CD4-positive, alpha-beta T cell treated with Interleukin-6 for 4 hours (primary cell): ENCODE measurements at places on chromosomes 2 and 18.

GRCh38 chr2:73177645-73178255 lies 24.6 kb upstream of the NOTO start:
- DNase-seq = no peak

GRCh38 chr2:160751021-160751420 lies 257.4 kb upstream of the RBMS1 start:
- DNase-seq = no peak

- DNase-seq = no peak
These were observed 95.8 kb downstream of the SLC25A12 start for GRCh38 chr2:171798156-171798820.

DNA sequence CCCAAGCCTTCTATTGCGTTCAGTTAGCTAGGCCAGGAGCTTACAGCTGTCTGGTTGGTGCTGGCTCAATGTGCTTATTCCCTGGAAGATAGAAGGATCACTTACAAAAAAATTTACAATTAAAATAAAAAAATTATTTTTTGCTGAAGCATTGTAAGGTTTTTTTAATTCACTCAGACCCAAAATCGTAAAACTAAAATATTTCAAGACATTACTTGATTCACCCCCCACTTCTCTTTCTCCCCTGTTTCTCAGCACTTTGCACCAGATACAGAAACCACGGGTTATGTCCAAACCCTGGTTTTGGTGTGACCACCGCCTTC lies 911 bp upstream of the PTPRM start:
- no peak for DNase-seq

DNA sequence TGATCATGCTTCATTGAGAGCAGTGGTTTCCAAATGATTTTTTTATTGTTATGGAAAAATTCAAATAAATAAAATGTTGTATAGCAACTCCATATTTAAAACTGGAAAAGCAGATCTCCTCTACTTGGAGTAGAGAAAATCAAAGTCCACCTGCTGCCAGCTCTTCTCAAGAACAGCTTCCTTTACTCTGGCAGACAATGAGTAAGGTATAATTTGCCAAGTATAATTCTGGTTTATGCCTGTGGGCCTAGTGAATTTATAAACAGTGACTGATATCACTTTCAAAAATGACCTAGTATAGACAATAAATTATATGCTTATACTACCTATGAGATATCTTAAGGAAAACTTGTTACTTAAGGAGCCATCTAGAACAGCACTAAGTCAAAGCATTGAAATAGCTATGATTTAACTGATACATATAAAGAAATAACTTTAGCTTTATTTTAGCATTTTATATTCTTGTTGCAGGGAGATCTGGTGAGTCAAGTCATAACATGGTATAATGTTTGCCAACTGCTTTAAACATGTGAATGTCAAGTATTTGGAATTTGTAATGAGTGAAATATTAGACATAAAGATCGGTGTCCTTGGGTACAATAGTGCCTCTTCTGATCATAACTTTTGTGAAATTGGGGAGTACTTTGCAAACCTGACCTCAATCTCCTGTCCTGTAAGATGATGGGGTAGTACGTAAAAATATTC lies 1389.1 kb upstream of the PIK3C3 start:
- DNase-seq = no peak

DNA sequence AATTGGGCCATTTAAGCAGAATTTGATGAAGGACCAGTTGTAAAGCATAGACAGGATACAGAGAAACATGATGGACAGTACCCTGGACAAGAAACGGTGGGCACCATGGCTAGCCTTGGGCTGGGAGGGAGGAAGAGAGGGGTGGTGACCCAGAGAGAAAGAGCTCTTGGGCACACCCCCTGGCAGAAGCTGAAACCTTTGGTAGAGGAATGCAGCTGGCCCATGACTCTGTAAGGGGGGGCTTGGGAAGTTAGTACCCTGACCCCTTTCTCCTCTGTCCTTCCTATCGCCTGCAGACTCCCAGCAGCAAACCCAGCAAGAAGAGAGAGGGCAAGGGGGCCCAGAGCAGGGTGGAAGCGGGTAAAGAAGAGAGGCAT lies 32.6 kb downstream of the MRPL44 start:
- DNase-seq = no peak

DNA sequence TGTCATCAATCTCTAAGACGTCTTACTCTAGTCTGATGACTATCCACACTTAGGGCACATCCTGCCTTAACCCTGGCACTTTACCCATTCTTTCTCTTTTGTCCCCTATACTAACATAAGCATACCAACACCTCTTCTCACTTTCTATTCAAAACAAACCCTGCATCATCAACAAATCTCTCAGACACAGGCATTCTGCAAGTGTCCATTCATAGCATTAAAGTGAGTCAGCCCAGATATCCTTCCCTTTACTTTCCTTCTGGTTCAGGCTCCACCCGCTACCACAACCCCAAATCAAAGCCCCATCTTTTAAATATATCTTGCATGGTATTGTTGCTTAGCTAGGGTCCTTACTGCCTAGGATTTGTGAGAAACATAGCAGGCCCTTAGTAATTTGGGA lies 3.8 kb downstream of the GRB14 start:
- DNase-seq = no peak

GRCh38 chr2:109129921-109130722 lies 1.1 kb downstream of the SH3RF3 start:
- peak; percentile 35 for DNase-seq

GRCh38 chr2:112604952-112605351 lies 20.5 kb downstream of the CHCHD5 start:
- no peak for DNase-seq

- DNase-seq = no peak
These were observed 181.3 kb downstream of the PTPRM start for GRCh38 chr18:7748251-7749007.

- DNase-seq = no peak
These were observed 821.2 kb upstream of the ID2 start for GRCh38 chr2:7860693-7861092.

GRCh38 chr2:219714681-219715400 lies 87.4 kb downstream of the SLC4A3 start:
- DNase-seq = no peak

GRCh38 chr2:178258916-178259315 lies 64.6 kb downstream of the OSBPL6 start:
- no peak for DNase-seq

DNA sequence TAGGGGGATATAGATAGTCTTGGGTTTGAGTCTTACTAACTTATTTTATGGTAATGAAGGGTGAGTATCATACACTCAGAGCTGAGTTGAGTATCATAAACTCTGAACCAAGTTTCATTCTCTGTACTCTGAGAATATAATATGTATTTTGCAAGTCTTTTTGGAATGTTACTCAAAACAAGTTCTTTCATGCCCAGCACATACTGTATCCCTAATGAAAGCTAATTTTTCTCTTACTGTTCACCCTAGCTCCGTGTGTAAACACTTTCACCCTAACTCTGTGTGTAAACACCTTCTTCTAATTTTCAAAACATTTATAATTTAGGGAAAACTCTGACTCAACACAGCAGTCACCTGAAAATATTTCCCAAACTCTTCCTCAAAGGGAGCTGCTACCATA lies 29.7 kb upstream of the CHST9 start:
- no peak for DNase-seq

DNA sequence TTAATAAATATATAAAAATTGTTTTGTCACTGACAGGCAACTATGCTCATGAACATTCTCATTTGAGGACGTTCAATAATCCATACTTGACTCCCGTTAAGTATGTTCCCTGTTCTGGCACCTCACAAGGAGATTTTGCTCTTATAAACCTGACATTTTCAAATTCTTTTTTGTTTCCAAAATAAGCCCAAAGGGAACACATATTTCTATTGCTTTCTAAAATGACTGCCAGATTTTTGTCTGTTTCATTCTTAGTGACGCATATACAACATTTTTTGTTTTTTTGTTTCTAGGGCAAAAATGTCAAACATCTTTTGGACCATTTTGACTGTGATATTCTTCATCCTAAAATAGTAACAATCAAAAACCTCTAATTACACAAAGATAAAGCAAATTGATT lies 50.5 kb downstream of the CYTIP start:
- DNase-seq = no peak

DNA sequence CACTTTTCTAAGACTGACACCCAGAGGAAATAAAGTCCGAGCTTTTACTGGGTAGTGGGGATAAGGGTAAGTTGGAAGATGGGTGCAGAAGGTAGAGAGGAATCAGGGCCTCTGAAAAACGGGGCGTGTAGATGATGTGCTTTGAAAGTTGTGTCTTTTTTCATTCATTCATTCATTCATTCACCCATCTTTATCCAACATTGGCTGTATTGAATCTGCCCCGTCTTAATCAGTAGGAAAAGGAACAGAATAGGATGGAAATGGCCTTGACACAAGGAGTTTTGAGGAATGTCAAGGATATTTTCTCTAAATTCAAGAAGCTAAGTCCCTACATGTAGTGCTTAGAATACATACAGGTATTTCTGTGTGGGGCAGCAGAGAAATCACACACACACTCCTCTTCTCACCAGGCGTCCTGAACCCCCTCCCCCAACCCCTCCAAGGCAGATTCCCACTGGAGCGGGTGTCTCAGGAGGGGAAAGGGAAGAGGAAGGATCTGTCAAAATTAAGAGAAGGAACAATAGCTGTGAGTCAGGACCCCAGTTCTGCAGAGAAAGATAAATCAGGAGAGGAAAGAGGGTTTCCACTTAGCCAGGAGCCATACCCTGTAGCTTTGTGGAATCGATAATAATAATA lies 13.9 kb downstream of the DYSF start:
- DNase-seq = no peak

- no peak for DNase-seq
These were observed 256.4 kb downstream of the BCL2 start for GRCh38 chr18:63063171-63063570.

- DNase-seq = peak; percentile 9
These were observed 55.7 kb downstream of the NPAS2 start for GRCh38 chr2:100875516-100876230.

- DNase-seq = no peak
These were observed 115.3 kb upstream of the STPG4 start for GRCh38 chr2:47270421-47270820.

- DNase-seq = no peak
These were observed 40.0 kb downstream of the FAM228A start for GRCh38 chr2:24214880-24215279.

DNA sequence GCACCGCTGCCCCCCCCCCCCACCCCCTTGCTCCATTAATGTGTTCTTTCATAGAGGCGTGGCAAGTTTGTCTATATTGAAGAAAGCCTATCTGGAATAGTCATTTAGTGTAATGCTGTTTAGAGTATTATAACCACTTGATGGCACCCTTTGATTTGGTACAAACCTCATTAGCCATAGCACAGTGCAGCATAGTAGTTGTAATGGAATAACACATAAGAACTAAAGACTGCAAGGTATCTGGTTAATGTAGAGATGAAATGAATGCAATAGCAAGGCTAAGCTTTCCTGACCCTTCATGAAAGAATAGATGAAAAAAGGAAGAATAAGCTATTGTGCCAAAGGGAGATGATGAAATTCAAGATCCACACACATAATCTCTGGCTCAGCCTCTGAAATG lies 81.9 kb downstream of the EHBP1 start:
- DNase-seq = no peak

GRCh38 chr2:222038067-222038802 lies 260.6 kb downstream of the PAX3 start:
- no peak for DNase-seq

GRCh38 chr2:15615301-15615920 lies 23.7 kb downstream of the DDX1 start:
- no peak for DNase-seq

- DNase-seq = no peak
These were observed 3.0 kb upstream of the SULT1C3 start for GRCh38 chr2:108236676-108237335.

- DNase-seq = peak; percentile 75
These were observed 18.2 kb upstream of the TMEM247 start for GRCh38 chr2:46461011-46461674.

DNA sequence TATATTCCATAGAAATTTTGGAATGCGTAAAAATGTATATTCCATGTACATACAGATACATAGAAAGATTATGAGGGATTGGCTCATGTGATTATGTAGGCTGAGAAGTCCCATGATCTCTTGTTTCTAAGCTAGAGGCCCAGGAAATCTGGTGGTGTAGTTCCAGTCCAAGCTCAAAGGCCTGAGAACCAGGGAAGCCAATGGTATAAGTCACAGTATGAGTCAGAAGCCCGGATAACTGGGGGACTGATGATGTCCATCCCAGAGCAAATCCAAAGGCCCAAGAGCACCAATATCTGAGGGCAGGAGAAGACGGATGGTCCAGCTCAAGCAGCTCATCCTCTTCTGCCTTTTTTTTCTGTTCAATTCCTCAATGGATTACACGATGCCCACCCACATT lies 385.0 kb upstream of the KLHL29 start:
- DNase-seq = no peak

- DNase-seq = no peak
These were observed 33.9 kb upstream of the COBLL1 start for GRCh38 chr2:164875334-164876205.

GRCh38 chr18:59461171-59461570 lies 102.1 kb upstream of the LMAN1 start:
- no peak for DNase-seq

- no peak for DNase-seq
These were observed 2.2 kb downstream of the RTP5 start for GRCh38 chr2:241871538-241872312.

GRCh38 chr2:55437515-55438390 lies 18.1 kb upstream of the CCDC88A start:
- no peak for DNase-seq

DNA sequence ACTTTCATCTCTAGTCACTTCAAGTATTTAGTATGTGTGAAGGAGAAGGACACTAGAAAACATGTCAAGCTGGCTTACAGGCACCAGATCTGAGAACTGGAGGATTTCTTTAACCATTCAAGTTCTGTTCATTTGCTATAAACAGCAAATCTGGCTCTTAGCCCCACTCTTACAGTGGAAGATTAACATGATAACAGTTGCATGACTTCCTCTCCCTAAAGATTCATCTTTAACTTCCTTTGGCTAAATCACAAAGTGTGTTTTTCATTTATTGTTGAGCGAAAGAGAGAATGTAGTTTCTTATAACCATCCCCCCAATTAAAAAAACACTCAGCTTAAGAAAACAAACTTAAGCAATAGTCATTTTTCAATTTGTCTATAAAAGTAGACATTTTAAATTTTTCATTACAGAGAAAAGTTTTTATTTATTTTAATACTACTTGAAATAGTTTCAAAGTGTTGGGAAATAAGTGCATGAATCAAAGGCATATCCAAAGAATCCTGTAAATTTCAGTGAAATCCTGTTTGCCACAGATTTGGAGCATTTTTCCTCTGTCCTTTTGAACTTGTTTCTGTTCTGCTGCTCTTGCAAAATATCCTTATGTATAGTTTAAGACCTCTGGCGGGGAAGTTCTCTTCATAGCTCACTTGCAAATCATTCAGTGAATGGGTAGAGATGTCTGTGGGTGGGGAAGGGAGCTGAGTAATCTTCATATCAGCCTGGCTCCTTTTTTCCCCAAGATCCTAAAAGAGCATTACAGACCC lies 241.0 kb upstream of the RBBP8 start:
- no peak for DNase-seq

- DNase-seq = no peak
These were observed 171.8 kb downstream of the CAMKMT start for GRCh38 chr2:44533508-44533907.
